Urinary bladder (tissue), 4 donors: ENCODE measurements at places on chromosomes 11 and 22. TPM values are rescaled to one million over a fixed set of nuclear protein-coding genes. Genes with fewer than 3 reads are reported as not detected.

- no peak for DNase-seq
Measured at GRCh38 chr11:46490666-46491065, 99.1 kb upstream of the CHRM4 start.

GRCh38 chr11:62546244-62546928, at the start of gene AHNAK:
TSS of gene AHNAK (minus strand) at chr11:62546806. CDS start at chr11:62536098, 10,708 bp downstream.
- DNase-seq, result no peak

- no peak for DNase-seq
Measured at GRCh38 chr11:61702701-61703312, 22.6 kb downstream of the DAGLA start.

DNA sequence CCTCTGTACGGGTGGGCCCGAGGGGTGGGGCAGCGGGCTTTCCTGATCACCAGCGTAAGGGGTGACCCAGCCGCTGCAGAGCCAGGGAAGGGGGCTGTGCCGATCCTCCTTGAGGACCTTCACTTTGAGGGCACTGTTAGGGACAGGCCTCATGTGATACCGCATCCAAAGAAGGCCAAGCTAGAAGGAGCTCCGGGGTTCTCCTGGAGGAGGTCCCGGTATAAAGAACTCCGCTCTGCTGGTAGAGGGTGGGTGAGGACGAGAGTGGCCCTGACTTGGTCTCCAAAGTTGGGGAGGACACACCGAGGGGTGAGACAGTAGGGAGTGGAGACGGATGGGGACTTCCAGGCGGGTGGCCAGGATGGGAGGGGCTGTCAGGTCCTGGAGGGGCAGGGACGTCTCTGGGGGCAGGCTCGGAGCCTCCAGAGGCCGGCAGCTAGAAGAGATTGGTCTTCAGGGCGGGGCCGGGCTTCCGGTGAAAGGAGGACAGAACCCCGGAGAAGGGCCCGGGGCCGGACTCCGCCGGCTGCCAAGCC, 4.6 kb downstream of the PHOX2A start:
- no peak for DNase-seq

LRRC32 gene
- 16.3 TPM for total RNA-seq

- DNase-seq, result peak; percentile 31
Measured at GRCh38 chr11:1335811-1336761, 26.7 kb upstream of the TOLLIP start.

APOA4 gene
- not detected for total RNA-seq

DNA sequence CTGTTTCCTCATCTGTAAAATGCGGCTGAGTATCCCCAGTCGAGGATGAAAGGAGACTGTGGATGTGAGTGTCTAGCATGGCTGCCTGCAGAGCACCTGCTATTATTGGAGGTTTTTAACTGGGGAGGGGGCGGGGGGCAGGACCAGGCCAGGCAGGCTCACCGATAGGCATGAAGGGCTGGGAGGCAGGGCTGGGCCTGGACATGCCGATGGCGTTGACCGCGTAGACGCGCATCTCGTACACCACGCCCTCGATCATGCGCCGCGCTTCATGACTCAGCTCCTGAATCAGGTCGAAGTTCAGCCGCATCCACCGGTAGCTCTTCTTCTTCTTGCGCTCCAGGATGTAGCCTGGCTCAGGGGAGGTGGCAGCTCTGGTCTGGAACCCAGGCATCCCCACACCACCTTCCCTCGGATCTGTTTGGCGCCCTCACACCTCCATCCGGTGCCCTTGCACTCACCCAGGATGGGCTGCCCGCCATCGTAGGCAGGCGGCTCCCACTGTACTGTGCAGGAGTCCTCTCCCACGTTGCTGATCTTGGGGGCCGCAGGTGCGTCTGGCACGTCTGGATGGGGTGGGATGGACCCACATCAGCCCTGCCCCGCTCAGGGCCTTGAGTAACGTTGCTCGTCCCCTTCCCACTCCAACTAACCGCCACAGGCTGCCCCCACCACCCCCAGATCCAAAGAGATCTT, 15.1 kb downstream of the MYBPC3 start:
- DNase-seq, result no peak

DNA sequence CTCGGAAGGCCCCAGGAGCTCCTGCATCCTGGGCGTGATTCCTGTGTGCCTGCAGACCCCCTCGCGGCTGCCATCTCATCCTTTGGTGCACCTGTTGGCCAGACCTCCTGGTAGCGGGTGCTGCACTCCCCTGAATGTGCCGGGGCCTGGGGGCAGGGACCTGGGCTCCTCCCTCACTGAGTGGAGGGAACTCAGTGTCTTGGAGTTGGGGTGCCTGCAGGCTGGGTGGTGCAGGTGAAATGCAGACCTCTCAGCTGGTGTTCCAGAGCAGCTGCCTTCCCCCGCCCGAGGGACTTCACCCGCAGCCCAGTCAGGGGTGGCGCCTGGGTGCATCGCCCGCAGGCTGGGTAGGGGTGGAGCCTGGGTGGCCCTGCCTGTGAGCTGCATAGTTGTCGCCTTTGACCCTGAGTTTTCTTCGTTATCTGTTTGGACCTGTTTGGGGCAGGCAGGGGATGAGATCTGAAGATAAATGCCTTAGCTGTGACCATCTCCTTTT, 31.4 kb downstream of the LRP5 start:
- DNase-seq, result no peak

GRCh38 chr11:77086521-77087472, 15.8 kb upstream of the OMP start:
- no peak for DNase-seq

PANX2 gene
- total RNA-seq, result 0.63 TPM

- no peak for DNase-seq
Measured at GRCh38 chr11:30538251-30538650, 47.9 kb downstream of the MPPED2 start.

TPBGL gene
- not detected for total RNA-seq
